Jurkat, Clone E6-1 (cell line): ENCODE measurements at places on chromosomes 11 and 22.

GRCh38 chr11:23336961-23337360 is 476.7 kb upstream of the CCDC179 start:
- DNase-seq: no peak

- no peak for DNase-seq
Measured at GRCh38 chr11:77046060-77046501, 11.9 kb downstream of the B3GNT6 start.

DNA sequence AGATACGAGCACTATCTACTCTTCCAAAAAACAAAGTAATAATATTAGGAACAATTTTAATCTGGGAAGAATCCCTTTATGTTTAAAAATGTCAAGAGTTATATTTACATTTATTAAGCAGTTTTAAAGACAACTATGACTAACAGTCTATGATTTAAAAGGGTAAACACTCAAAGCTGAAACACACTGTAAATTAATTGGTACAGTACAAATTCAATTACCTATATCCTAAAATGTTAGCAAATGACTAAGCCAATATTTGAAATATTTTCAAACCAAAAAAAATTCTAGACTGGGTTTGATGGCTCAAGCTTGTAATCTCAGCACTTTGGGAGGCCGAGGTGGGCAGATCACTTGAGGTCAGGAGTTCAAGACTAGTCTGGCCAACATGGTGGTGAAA is 36.0 kb upstream of the CHRNA10 start:
- no peak for DNase-seq

DNA sequence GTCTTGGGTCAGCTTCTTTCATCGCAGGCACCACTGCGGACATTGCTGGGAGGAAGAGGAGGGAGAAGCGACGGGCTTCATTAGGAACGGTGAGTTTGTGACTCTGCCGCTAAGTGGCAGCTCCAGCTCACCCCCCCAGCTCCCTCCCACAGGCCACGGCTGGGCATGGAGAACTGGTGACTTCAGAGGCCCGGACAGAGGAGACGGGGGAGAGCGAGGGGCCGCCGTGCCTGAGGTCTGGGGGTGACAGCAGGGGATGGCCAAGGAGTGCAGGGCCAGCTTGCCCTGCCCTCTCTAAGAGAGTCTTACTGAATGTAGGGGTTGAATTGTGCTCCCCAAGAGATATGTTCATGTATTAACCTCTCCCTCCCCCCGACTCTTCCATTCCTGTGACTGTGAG is 13.9 kb upstream of the NFAM1 start:
- no peak for DNase-seq

DNA sequence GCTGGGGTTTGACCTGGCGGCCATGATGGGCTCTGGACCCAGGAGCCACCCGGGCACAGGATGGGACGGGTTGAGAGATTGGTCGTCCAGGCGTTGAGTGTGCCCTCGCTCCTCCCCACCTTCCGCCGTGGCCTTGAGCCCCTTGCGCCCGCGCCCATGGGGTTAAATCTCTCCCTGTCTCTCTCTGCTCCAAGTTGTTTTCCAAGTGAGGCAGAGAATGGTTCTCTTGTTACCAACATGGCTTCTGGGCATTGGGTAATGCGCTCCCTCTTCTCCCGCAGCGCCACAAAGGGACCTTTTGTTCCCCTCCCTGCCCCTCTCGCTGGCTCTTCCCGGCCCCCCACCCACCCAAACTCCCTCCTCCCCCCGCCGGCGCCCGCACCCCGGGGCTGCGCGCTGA is 18.8 kb upstream of the PICK1 start:
- no peak for DNase-seq
